ENCODE measurements at places on chromosomes 4 and X.

DNA sequence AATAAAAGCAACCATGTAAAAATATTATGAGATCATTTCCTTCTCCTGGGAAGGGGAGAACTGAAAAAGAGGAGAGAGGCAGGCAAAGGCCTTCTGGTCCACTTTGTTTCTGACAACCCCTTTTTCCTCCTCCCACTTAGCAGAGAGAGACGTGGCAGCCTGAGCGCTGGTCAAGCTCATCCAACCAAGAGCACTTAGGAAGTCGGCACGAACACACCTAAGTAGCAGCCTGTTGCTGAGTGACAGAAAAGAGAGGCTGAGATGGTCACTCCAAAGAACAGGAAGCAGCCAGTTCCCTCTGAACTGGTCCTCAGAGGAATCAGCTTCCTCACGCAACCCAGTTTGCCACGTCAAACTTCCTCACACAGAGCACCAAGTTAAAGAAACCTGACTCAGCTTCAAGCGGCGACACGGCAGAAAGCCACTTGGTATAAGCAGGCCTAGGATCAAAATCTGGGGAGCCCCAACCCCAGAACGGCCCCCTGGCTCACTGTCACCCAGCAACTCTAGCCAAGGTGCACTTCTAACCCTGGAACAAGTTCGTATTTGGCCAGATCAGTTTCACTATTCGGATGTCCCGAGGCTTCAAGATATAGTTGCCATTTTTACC is 861 bp downstream of the SEC24D start:
- DNase-seq, result peak; percentile 62

- DNase-seq, result no peak
Measured at GRCh38 chr4:102319594-102319993, 25.7 kb downstream of the SLC39A8 start.

DNA sequence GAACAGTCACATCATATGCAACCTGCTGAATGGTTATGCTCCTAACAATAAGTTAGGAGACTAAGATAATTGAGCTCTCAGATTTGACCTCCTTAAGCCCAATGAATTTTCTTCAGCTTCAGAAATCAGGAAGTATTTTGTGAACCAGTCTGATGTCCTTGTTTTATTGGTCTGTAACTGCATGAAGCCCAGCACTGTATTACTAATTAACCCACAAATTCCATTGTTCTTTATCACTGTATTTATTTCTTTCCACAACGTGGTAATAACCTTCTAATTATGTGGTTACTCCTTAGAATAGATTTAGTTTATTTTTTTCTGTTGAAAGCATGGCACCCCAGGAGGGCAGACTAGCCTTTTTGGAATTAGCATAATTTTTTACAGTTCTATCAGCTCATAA is 3.9 kb upstream of the MFAP3L start:
- DNase-seq, result no peak

GRCh38 chrX:120452131-120452530 is 17.0 kb downstream of the LAMP2 start:
- DNase-seq, result no peak

- no peak for DNase-seq
Measured at GRCh38 chrX:72054779-72055489, 76.8 kb downstream of the RTL5 start.

DNA sequence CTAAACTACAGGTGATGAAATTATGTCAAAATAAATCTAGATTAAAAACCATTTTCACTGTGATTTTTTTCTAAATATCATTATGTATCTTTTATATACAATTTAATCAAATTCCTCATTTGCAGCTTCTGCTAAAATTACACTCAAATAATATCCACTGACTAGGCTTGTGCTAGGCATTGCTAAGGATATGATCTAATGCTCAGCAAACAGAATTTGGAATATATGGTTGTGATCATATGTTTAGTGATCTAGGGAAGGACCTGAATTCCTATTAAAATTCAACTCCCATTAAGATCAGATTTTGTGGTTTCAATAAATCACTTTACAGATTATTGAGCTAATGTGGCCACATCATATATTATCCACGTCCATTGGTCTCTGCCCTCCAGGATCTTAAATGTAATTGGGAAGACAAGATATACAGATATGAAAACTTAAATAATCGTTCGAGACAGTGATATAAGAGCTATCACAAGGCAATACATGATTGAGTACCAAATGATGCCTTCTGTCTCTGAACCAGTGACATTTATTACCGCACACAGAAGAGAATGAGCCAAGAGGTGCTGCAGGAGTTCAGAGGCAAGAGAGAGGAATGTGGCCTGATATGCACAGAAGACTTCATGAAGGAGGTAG is 206.0 kb upstream of the RPS6KA3 start:
- no peak for DNase-seq

- DNase-seq, result no peak
Measured at GRCh38 chrX:25034889-25035288, 19.1 kb upstream of the ARX start.

- DNase-seq, result no peak
Measured at GRCh38 chr4:7147661-7148310, 44.6 kb upstream of the SORCS2 start.

DNA sequence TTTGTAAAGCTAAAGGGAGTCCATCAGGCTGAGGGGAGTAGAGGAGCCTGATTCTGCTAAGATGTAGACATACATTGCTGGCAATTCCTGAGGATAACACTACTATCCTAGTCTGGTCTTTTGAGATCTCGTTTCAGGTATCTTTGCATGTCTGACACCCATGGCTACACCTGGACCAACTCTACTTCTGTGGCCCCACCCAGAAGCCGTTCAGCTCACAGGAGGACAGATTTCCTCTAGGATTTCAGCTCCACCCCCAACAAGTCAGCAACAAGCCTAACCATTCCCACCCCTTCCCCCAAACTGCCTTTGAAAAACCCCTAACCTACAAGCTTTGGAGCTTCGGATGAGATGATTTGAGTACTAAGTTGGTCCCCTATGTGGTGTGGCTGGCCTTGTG is 848.2 kb downstream of the NLGN4X start:
- DNase-seq, result no peak

DNA sequence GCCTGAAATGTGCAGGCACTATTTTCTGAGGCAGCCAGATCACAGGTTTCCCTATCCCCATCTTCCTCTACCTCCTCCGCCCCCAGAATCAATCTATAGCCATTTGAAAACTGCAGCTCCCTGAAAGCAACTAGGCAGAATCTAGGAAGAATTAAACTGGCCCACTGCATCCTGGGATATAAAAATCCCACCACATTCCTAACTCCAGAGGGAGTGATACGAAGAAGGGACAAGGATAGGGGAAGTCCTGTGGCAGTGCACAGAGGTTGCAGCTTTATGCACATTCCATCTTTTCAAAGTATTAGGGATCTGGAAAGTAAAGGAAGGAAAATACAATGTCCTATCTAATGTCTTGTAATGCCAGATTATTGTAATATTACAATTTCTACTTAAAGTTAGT is 18.3 kb upstream of the HERC3 start:
- no peak for DNase-seq

- no peak for DNase-seq
Measured at GRCh38 chr4:184666670-184667069, 17.1 kb downstream of the PRIMPOL start.

Measured in uterus (tissue), 4 donors.